ENCODE measurements at places on chromosomes 4 and X.

- DNase-seq, result no peak
These were observed 106.2 kb upstream of the KLF8 start for GRCh38 chrX:56125946-56126345.

DNA sequence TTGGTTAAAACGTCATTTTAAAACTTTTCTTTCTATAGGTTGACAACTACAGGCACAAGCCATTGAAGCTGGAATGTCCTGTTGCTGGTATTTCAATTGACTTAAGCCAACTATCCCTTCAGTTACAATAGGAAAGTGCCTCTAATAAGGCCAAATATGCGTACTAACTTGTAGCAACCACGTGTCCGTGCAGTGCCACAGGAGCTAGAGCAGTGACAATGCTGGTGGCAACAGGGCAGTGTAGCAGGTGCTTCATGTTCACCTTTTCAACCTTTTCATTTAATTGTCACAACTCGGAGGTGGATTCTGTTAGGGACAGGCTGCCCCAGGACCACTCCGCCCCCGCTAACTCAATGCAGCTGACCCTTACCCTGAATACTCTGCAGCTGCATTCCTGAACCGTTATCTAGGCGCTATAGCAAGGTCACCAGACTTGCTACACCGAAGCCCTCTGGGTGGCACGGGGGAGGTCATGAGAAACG lies 37.7 kb downstream of the ERVMER34-1 start:
- no peak for DNase-seq

DNA sequence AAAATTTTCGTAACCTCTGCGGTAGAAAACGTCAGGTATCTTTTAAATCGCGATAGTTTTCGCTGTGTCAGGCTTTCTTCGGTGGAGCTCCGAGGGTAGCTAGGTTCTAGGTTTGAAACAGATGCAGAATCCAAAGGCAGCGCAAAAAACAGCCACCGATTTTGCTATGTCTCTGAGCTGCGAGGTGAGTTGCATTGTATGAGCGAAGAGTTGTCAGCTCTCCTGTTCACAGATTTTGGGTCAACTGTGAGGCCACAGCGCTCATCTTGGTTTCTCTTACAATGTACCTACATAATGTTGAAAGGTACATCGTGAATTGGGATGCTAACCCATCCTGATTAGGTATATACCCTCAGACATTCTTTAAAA lies 486 bp downstream of the CLCN3 start:
- DNase-seq, result no peak

GRCh38 chrX:139766545-139766983 lies 58.6 kb upstream of the MCF2 start:
- no peak for DNase-seq

GRCh38 chr4:166655231-166655630 lies 579.1 kb downstream of the SPOCK3 start:
- no peak for DNase-seq

DNA sequence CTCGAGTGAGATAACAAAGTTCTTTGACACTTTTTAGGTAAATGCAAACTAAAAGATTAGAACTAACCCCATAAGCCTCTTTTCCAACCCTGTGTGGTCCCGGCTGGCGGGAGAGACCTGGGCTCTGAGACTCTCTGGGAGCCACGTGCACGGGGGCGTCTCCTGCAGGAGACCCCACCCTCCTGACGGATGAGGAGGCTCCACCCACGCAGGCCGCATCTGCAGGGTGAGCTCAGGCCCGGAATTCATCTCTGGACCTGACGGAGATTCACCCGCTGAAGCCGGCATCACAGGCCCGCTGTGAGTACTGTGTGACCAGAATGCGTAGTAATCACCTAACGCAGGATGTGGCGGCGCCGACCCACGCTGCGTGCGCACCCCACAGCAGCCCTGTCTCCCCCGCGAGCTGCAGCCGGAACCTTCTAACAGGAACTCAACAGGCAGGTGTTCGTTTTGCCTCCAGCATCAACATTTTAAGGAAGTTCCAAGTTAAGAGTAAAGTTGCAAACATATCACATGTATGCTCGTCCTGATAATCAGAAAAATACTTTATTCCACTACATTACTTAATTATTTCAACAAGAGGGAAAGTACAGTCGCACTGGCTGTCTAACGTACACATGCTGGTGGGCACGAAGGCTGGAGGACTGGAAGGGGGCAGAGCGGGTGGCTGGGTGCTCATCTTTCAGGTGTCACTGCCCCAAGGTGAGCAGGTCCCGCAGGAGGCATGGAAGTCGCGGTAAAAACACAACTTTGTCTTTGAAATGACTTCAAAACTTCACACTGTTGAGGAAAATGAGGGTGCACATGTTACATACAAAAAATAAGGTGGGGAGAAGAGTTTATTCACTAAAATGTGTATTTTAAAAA lies 44.5 kb downstream of the FGFRL1 start:
- peak; percentile 35 for DNase-seq

DNA sequence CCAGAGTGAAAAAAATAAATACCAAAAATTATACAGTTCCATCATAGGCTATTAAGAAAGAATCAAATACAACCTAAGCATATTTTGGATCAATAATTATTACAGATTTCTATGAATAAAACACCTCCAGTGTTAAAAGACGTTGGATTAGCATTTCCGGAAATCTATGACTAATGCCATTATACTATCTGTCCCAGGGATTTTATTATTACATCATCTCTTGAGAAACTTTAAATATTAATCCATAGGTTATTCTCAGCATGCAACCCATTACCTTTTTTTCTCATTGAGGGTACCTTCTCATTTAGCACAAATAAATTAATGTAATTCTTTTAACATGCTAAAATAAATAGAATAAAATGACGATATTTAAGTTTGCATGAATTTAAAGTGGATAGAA lies 44.6 kb downstream of the CXorf58 start:
- no peak for DNase-seq

DNA sequence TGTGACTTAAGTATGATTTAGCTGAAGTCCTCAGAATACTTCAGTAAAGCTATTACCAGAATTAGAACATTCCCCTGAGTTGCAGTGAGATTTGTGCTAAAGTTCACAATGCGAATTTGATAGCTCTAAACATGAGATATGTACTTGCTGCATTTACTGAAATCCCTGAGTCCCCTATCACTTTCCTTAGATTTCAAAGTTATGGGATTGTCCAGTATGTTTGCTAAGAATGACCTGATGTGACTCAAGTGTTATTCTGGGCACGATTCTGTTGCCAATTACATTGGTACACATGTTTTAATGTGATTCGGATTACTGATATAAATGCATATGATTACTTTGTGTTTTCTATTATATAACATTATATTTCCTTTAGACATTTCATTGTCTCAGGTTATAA lies 91.3 kb upstream of the AMOT start:
- no peak for DNase-seq

- DNase-seq, result no peak
These were observed 1788.0 kb upstream of the TENM3 start for GRCh38 chr4:180455226-180455625.

GRCh38 chr4:16238327-16238726 lies 12.1 kb upstream of the TAPT1 start:
- no peak for DNase-seq

DNA sequence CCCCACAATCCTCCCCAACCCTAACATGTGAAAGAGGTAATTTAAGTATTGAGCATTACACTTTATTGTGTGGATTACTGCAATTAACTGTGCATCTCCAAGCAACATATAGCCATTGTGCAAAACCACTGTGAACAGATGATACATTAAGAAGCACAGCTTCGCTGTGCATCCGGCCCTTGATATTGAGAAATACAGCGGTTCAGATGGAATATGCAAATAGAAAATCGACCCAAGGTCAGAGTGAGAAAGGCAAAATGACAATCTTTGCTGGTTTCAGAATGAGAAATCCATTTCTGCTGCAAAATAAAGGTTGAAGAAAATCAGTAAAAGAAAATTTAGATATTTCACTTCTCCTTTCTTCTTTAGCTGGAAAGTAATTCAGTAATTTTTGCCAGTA lies 805.9 kb upstream of the GRID2 start:
- DNase-seq, result no peak

DNA sequence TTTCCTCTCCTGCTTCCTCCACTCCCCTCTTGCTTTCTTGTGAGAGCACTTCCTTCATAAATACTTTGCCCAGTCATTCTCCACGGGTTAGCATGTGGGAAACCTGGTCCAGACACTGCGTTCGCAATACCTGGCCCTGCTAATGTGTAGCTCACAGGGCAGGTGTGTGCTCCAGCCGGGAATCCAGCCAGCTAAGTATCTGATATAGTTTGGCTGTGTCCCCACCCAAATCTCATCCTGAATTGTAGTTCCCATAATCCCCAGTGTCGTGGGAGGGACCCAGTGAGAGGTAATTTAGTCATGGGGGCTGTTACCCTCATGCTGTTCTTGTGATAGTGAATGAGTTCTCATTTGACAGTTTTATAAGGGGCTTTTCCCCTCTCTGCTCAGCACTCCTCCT lies 32.2 kb upstream of the STX18 start:
- DNase-seq, result no peak

- DNase-seq, result no peak
These were observed 837 bp downstream of the DCHS2 start for GRCh38 chr4:154490583-154491340.

- no peak for DNase-seq
These were observed 397.9 kb downstream of the PPP3CA start for GRCh38 chr4:100949350-100949935.

GRCh38 chr4:99165978-99166377 lies 21.9 kb upstream of the ADH4 start:
- DNase-seq, result no peak

- no peak for DNase-seq
These were observed 57.1 kb upstream of the NPFFR2 start for GRCh38 chr4:71974681-71975080.

GRCh38 chrX:68598841-68599240 lies 48.6 kb upstream of the STARD8 start:
- no peak for DNase-seq
